Stimulated activated CD4-positive, alpha-beta T cell treated with anti-CD3 and anti-CD28 coated beads, Interleukin-2, amount 100 ng/mL, for 48 hours (primary cell): ENCODE measurements at places on chromosomes 1 and 21.

DNA sequence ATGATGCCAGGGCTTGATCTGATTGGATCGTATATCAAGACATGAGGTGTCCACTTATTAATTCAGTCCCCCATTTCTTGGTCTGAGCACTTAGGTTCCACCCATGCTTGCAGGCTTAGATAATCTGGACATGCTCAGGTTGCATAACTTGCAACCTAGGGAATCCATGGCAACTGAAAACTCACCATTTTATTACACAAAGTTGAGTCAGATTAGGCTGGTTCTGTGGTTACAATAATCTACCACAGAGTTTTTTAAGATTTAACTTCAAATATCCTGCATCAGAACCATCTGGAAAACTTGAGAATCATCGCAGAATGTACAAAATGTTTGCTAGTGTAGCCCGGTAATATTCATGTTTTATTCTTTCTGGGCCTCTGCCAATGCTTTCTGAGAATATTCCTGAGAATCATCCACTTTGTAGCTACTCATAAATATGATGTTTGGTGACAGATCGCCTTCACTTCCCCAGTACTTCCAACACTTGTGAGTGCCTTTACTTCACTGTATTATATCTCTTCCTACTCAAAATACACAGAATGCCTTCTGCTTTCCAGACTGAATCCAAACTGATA is 707.2 kb upstream of the ADAMTS5 start:
- DNase-seq = no peak

DNA sequence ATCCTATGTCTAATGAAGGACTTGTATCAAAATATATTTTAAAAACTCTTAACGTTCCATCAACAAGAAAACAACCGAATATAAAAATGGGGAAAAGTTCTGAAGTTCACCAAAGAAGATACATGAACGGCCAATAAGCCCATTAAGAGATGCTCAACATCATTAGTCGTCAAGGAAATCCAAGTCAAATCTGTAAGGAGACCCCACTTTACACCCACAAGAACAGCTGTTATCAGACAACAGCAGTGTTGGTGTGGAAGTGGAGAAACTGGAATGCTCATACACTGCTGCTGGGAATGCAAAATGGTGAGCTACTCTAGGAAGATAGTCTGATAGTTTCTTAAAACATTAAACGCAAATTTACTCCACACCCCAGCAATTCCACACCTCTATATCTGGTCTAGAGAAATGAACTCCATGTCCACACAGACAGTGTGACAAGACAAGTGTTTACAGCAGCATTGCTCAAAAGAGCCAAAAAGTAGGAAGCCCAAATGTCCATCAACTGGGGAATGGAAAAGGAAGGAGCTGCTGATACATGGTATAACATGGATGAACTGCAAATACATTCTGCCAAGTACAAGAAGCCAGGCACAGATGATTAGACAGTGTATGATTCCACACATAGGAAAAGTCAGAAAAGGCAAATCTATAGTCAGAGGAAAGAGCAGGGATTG is 18.5 kb downstream of the UBE2G2 start:
- DNase-seq = no peak

DNA sequence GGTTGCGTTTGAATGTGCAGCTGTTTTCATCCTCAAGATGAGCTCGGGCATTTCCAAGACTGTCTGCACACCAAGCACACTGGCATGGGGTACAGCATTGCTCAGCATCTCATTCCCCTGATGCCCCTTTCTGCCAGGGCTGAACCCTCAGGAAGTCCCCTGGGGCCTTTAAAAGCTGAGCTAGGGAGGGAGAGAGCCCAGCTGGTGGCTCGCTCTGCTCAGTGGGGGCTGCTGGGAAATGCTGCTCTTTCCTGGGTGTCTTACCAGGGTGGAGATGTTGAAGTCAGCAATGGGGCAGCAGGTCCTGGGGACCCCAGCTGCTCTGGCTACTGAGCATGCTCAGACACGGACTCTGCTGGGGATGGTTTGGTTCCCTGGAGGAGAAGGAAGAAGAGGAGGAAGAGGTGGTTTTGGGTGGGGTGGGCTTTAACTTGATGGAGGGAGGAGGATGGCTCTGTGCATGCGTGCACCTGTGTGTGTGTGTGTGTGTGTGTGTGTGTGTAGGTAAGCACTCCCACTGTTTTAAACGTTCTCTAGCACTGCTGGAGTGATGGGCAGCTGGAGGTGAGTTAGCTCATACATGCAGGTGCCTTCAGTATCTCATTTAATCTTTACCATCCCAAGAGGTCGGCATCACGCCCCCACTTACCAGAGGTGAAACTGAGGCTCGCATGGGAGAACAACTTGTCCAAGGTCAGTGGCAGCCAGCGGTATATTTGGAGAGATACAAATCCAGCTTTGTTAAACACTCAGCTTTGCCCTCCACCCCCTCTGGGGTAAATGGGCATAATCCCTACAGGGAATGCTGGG is 40.9 kb downstream of the ACTL8 start:
- DNase-seq = no peak

DNA sequence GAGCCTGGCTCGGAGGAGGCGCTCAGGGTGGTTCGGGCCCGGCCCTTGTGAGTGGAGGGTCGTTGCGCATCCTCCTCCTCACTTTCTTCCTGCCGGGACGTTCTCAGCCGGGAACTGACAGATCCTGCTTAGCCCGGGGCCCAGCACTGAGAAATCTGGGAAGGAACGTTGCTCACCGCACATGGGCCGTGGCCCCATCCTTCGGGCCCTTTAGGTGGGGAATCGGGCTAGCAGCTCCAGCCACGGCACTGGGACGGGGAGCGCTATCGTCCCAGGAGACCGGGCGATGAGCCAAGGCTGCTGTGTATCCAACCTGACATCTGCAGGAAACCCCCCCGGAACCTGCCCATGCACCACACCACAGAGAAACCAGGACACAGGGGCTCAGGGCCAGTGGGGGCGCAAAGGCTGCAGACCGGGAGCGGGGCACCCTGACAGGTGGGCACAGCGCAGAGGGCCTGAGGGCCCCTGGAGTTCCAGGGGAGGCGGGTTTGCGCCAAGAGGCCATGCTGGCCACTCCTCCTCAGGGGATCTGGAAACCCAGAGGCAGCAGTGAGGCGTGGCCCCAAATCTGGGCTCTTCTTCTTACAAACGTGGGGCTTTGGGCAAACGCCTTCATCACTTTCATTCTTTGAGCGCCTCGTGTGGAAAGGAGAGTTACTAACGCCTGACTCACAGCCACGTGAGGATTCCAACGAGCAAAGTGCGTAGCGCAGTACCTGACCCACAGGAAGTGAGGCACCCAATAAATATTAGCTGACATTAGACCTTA is at the start of gene SH2D5:
Gene SH2D5, minus strand, starts transcription at position 116 of the 772 bp plus-strand sequence. CDS start 4,659 bp downstream, outside the sequence.
- DNase-seq = peak; percentile 59

- no peak for DNase-seq
These were observed 122.6 kb upstream of the PPP2R5A start for GRCh38 chr1:212162635-212163034.

GRCh38 chr1:9472386-9473031 is 66.8 kb upstream of the SLC25A33 start:
- no peak for DNase-seq

DNA sequence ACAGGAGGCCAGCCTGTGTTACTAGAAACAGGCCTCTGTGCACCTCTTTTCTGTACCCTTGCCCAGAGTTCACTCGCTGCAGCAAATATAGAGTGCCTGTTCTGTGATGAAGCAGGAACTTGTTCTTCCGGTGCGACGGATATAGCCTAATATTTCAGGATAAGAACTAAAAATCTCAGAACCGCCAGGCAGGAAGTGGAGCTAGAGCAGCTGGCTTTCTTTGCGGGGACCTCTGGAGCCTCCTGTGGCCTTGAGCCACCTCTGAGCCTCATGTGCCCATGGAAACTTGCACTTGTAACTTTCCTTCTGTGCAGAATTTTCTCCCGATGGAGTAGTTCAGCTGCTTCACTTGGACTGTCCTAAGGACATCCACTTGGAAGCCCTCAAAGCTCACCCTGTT is 44.5 kb upstream of the VAMP3 start:
- no peak for DNase-seq

DNA sequence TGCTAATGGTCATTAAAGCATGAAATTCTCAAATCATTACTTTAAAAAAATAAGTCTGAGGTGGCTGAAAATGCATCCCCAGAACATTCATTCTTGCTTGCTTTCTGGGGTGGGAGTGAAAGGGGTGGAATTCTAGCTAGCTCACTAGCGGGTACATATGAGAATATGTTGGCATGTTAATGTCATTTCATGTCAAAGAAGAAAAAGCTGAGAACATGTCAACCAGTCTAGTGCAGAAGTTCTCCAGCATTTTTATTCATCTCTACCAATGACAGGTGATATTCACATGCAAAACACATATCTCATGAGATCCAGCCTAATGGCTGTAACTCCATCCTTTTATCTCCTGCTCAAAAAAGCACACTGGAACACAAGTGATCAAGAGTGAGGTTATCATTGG is 49.1 kb downstream of the ZNHIT6 start:
- no peak for DNase-seq

GRCh38 chr1:192225703-192226102 is 67.4 kb downstream of the RGS18 start:
- DNase-seq = no peak

- no peak for DNase-seq
These were observed 36.2 kb downstream of the B3GALNT2 start for GRCh38 chr1:235468004-235468403.

DNA sequence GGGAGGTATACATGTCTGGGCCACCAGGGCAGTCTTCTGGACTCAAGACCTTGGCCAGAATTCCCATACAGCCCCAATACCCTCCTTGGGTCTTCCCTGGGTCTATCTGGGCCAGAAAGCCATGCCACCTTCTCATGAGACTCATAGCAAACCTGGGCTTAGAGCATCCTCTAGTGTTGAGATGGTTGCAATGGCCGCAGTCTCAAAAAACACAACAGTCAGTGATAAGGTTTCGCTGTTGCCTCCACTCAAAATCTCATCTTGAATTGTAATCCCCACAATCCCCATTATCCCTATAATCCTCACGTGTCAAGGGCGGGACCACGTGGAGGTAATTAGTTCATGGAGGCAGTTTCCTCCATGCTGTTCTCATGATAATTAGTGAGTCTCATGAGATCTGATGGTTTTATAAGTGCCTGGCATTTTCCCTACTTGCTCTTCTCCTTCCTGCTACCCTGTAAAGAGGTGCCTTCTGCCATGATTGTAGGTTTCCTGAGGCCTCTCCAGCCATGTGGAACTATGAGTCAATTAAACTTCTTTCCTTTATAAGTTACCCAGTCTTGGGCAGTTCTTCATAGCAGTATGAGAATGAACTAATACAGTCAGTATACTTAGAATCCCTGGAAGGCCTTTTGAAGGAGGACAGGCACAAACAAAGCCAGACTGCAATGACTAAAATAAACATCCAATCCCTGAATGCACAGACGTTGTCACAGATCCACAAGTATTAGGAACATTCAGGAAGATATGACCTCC is 77.0 kb downstream of the CTH start:
- DNase-seq = no peak

DNA sequence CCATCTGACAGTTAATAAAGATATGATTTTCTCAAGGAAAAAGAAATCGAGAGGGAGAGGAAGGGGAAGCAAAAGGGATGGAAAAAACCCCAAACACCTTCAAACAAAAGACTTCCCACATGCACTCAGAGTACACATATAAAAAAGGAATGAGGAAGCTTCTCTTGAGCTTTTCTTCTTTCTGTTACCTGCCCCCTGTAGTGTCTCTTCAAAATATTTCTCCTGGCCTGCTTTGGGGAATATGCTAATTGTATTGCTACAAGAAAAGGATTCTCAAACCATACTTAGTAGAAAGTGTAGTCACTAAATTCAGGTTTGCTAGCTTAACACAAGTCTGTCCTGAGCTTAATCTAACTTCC is 58.7 kb downstream of the KIF14 start:
- no peak for DNase-seq

- DNase-seq = no peak
These were observed 36.1 kb upstream of the ST6GALNAC3 start for GRCh38 chr1:76038287-76039004.

DNA sequence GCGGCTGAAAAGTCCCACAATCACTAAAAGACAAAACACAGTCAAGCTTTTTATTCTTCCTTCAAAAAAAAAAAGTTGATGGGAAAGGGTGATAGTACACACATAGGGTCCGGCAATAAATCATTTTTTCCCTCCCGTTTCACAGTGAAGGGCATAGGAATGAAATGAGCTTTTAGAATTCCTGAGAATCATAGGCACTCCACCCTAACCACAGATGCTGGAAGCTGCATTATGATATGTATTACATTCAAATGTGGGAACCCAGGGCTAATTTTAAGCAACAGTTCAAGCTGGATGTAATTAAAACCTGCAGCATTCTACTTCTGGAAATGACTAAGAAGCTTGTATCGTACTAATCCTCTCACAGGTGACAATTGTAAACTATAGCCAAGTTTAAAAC is 75.7 kb upstream of the KCNJ15 start:
- DNase-seq = no peak

DNA sequence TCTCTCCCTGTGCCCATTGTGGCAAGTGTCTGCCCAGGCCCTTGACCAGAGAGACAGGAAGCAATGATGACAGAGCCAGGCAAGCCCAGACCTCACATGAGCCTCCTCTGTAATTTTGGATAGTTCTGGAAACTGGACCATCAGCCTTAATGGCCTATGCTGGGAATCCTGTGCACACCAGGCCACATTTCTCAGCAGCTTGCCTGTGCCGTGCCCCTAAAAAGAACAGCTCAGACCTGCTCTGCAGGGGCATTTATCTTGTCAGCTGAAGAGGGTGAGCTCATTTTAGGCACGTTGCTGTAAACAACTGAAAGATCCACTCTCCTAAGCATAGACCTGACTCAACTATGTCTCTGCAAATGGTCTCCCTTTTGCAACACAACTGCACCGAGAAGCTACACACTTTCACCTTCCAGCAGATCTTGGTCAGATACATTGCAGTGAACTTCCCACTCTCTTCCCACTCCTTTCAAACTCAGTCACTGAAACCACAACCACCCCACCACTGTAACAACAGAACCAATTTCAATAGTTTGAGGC is 53.5 kb upstream of the BACH1 start:
- peak; percentile 27 for DNase-seq

- DNase-seq = peak; percentile 76
These were observed 26.2 kb upstream of the SPATA6 start for GRCh38 chr1:48498096-48498791.

GRCh38 chr1:109137958-109138357 is 24.0 kb downstream of the ELAPOR1 start:
- no peak for DNase-seq
